Cardiac muscle cell (in vitro differentiated cells and primary cell): ENCODE measurements at places on chromosomes 11 and 22. TPM values are rescaled to one million over a fixed set of nuclear protein-coding genes. Genes with fewer than 3 reads are reported as not detected.

- no peaks in the 10 kb centered on the region for H3K27me3 ChIP-seq
- no peaks in the 10 kb centered on the region for H3K4me1 ChIP-seq
- H3K4me3 ChIP-seq, result no peak overlapping the region
- no peak overlapping the region for H3K27ac ChIP-seq
Observed at GRCh38 chr11:95279921-95280868, 49.2 kb upstream of the SESN3 start.

The MUC6 gene
- not detected in 2 replicates for total RNA-seq

- H3K36me3 ChIP-seq, result no peaks in the 10 kb centered on the region
- DNase-seq, result no peak
- H3K27ac ChIP-seq, result no peak overlapping the region
Observed at GRCh38 chr11:111472228-111472627, 40.0 kb downstream of the BTG4 start.

- H3K27me3 ChIP-seq, result no peaks in the 10 kb centered on the region
- H3K27ac ChIP-seq, result no peak overlapping the region
- H3K36me3 ChIP-seq, result no peaks in the 10 kb centered on the region
- DNase-seq, result no peak
Observed at GRCh38 chr11:6328321-6328720, 8.0 kb upstream of the CAVIN3 start.

DNA sequence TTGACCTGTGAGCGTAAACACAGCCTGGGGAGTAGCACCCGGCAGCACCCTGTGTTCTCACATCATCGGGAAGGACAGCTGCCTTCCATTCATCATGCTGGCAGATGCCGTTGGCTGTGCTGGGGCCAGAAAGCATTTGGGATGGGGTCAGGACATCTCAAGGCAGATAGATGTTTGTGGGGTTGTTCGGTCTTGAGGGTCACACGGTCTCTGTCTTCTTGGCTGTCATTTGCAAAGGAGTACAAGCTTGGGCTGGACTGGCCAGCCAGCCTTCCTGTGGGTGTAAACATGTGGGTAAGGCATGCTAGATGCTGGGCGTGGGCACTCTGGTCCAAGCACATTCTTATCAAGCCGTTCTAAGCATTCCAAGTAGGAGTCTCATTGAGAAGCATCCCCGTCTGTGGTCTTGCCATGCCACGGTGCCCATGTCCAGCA is 81.4 kb downstream of the TBC1D22A start:
- DNase-seq, result no peak
- H3K27ac ChIP-seq, result no peak overlapping the region
- H3K36me3 ChIP-seq, result no peaks in the 10 kb centered on the region
- no peaks in the 10 kb centered on the region for H3K4me1 ChIP-seq
